PC-3 (cell line): ENCODE measurements at places on chromosomes 4 and X.
A peak's percentile ranks its signal among the peaks of the same experiment; 100 is the strongest.

GRCh38 chrX:54473993-54474859 is 21.8 kb downstream of the FGD1 start:
- DNase-seq = peak; percentile 80

DNA sequence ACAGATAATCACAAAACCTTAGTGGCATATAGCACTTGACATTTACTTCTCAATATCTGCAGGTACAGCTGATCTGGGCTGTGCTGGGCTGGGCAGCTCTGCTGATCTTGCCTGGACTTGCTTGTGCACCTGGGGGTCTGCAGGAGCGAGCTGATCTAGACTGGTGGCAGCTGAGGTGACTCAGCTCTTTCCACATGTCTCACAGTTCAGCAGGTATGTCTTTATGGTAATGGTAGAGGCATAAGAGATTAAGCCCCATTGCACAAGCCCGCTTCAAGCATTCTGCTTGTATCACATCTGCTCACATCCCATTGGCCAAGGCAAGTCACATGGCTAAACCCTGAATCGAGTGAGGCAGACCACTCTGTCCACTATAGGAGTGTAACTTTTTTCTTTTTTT is 506.7 kb downstream of the BCOR start:
- no peak for DNase-seq

- DNase-seq = no peak
These were observed 32.8 kb downstream of the KCNIP4 start for GRCh38 chr4:21915761-21916160.

GRCh38 chr4:183825346-183825745 is 79.8 kb upstream of the STOX2 start:
- DNase-seq = no peak

- peak; percentile 6 for DNase-seq
These were observed 71.7 kb upstream of the HGFAC start for GRCh38 chr4:3369781-3370674.

DNA sequence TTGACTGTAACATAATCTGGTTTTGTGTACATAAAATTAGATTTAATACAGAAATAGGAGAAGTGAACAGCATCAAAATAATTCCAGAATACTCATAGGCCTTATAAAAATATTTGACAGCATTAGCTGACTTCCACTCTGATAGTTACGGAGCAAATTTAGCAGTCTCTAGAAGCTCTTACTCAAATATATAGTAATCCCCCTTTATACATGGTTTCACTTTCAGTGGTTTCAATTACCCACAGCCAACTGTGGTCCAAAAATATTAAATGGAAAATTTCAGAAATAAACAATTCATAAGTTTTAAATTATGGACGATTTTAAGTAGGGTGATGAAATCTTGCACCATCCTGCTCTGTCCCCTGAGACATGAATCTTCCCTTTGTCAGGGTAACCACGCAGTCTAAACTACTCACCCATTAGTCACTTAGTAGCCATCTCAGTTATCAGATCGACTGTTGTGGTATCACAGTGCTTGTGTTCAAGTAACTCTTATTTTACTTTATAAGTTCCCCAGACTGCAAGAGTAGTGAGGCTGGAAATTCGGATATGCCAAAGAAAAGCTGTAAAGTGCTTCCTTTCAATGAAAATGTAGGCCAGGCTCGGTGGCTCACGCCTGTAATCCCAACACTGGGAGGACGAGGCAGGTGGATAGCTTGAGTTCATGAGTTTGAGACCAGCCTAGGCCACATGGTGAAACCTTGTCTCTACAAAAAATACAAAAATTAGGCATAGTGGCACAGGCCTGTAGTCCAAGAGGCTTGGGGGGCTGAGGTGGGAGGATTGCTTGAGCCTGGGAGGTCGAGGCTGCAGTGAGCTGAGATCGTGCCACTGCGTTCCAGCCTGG is 17.2 kb upstream of the RTL9 start:
- peak; percentile 78 for DNase-seq

DNA sequence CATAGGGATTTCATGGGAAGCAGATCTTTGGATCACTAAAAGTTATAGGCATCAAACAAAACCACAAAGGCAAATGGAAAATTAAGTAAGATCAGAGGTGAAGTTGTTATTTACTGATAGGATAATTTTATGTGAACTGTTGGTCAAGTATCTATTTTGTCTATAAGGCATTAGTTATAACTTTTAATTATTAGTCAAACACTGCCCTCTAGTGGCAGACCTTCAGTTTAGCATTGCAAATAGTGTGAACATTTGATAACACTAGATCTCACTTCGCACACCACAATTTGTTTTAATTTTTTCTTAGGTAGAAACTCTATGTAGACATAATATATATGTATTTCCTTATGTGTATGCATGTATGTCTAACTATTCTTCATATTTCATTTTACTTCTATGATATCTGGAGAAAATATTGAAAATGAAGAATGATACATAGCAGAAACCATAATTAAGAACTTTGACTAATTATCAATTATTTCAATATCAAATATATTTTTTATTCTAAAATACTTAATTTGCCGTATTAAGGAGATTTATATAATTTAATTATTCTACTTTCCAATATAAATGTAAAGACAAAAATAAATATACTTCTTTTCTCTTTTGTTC is 214.5 kb upstream of the TACR3 start:
- DNase-seq = peak; percentile 65

GRCh38 chr4:31094474-31094873 is 374.3 kb downstream of the PCDH7 start:
- no peak for DNase-seq

- no peak for DNase-seq
These were observed 11.9 kb downstream of the COPS4 start for GRCh38 chr4:83046693-83047473.

DNA sequence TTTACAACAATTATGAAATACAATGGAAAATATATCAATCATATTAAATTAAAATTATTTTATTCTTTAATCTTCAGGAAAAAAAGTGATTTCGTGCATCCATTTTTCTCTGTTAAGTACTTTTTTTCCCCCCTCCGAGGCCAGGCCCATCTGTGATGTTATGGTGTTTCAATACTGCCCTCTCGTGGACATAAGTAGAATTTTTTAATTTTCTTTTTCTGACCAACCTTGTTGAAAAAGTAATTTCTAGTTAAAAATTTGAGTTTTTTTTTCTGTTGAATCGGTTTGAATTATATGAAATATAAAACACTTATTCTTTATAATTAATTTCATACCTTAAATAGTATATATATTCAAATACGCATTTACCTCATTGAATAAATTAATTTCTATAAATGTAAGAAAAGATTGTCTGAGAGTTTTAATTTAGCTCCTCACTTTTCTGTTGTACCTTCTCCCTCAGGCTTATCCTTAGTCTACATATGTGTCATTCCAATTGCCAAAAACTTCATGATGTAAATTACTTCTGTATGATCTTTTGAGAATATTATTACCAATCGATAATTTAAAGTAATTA is 175.8 kb upstream of the TECRL start:
- peak; percentile 57 for DNase-seq

- DNase-seq = no peak
These were observed 64.5 kb downstream of the STX18 start for GRCh38 chr4:4477391-4477790.

- DNase-seq = no peak
These were observed 5.9 kb upstream of the PLAC1 start for GRCh38 chrX:134664202-134664601.

DNA sequence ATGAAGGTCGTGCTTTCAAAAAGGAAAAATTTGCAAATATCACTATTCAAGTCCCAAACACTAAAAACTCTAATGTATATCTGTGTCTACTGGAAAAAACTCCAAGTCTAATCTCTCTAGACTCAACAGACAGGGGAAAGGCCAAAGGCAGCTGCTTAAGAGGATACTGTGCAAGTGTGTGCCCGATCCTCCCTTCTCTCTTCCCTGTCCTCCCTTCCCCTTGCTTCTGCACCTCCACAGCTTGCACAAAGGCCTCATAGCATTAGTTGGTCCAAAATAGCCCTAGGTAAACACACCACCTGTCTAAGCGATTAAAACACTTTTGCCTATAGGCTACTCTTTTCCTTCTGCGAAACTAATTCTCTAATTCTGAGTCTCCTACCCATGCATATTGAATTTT is 10.6 kb downstream of the C4orf54 start:
- no peak for DNase-seq
